Suppressor macrophage (primary cell): ENCODE measurements at places on chromosomes 7 and 10.
A peak's percentile ranks its signal among the peaks of the same experiment; 100 is the strongest.

- DNase-seq: peak; percentile 4
Observed at GRCh38 chr10:110644598-110645462, 694 bp downstream of the RBM20 start.

DNA sequence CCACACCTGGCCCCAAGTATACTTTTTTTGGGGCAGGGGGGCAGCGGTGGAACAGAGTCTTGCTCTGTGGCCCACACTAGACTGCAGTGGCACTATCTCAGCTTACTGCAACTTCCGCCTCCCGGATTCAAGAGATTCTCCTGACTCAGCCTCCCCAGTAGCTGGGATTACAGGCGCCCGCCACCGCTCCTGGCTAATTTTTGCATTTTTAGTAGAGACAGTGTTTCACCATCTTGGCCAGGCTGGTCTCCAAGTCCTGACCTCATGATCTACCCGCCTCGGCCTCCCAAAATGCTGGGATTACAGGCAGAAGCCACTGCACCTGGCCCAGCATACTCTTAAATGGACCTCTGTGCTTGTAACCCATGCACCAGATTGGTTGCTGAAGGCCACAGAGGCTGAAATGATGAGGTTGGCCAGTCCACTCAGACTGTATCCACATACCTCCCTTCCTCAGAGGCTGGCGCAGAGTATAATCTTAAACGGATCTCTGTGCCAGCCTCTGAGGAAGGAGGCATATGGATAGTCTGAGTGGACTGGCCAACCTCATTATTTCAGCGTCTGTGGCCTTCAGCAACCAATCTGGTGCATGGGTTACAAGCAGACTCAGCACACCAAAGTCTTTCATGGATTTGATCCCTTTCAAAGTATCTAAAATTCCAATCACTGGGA is 3.0 kb downstream of the CALN1 start:
- no peak for DNase-seq

DNA sequence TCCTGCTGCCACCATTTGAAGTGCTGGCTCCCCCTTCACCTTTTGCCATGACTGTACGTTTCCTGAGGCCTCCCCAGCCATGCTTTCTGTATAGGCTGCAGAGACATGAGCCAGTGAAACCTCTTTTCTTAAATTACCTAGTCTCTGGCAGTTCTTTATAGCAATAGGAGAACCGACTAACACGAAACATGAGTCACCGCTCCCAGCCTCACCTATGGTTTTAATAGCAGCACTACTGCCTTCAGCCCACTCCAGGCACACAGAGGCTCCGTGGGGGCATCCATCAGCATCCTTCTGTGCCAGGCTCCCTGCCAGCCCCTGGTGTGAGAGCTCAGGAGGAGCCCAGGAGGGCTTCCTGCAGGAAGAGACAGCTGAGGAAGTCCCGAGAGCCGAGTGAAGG is 5.5 kb upstream of the ZNF316 start:
- DNase-seq: no peak

GRCh38 chr7:120480930-120481329 is 208.0 kb downstream of the KCND2 start:
- DNase-seq: no peak

DNA sequence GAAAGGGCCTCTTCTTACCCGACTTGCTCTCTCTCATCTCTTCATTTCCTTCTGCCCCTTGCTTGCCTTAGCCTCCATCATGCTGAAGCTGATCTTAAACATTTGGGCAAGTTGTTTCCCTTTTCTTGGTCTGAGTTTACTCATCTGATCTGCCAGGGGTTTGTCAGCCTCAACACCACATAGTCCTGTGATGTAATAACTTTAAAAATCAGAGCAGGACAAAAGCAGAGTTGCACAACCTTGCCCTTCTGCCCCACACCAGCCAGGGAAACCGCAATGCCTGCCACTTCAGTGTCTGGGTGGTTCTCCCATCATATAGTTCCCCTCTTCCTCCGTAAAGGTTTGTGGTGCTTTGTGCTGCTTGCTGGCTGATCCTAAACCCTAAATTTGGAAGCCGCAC is 9.9 kb upstream of the LIPM start:
- peak; percentile 91 for DNase-seq

GRCh38 chr10:43093423-43094076 is 16.7 kb downstream of the RET start:
- no peak for DNase-seq

GRCh38 chr10:69636626-69637605 is 6.9 kb downstream of the FAM241B start:
- DNase-seq: no peak

DNA sequence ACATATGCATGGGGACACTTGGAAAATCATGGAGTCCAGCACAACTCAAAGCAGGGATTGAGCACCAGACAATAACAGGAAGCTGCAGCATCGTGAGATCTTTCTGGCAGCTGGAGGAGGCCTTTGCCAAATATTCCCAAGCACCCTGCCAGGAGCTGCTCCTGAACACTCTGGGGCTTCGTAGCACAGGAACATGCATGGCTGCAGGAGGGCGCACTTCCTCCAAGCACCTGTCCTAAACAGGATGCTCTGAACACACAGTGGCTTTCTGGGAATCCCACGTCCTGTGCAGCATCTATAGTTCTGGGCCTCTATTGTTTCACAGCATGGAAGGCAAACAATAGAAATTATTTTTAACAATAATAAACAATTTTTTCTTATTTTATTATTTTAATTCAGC is 4.1 kb downstream of the ABLIM1 start:
- no peak for DNase-seq

GRCh38 chr10:132994185-132994796 is 51.9 kb upstream of the CFAP46 start:
- DNase-seq: no peak

DNA sequence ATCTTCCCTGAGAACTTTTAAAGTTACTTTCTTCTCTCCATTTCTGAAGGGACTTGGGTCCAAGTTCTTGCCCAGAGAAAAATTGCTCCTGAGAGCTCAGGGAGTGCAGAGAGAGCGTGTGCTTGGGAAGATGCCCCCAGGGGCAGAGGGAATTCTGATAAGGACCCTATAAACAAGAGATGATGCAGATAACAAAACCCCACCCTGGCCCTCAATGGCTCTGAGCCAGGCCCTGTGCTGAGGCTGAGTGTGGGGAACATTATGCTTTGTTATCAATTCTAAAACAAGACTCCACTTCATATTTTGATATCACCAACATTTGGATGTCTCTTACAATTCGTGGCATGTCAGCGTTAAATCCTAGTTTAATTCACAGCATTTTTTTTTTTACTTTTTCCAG is 34.4 kb upstream of the HABP2 start:
- no peak for DNase-seq

DNA sequence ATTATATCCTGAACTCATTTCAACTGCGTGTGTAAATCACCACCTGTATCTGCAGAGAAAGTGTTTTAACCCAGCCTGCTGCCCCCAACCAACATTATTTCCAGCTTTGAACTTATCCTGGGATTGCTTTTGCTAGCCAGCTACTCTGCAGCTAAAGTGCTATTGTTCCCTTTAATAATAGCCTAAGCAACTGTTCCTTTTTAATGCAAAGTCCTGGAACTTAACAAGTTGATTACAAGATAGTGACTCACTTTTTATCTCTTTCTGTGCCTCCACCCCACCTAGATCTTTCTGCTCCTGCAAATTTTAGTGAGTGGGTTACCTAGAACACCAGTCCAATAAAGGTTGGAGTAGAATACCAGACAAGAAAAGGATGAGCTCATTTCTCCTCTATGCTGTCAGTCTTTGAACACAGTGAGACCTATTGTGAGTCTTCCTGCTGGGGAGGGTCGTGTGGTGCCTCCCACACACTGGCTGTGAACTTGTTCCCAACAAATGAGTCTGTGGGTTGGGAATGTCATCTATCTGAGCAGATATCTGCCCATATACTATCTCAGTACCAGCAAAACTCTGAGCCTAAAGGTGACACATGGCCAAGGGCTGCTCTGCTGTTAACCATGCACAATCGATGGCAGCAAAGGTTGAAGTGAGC is 137.7 kb downstream of the FAM204A start:
- no peak for DNase-seq

DNA sequence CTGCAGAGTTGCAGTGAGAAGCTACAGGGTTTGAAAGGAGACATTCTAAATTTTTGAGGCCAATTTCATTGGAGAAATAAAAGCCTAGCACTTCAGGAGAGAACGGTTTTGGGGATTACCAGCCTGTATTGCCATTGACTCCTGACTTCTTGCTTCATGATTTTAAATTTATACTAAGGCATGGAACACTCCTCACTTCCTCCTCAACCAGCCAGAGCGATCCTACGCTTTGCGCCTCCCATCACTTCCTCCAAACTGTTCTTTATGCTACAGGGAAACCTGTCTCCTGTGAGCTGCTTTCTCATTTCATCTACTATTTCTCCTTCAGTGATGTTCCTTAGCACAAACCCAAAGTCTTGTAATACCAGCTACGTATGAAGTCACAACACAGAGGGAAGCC is 495.1 kb downstream of the SUGCT start:
- peak; percentile 20 for DNase-seq

GRCh38 chr7:5478568-5479430 is 55.2 kb upstream of the TNRC18 start:
- DNase-seq: no peak

DNA sequence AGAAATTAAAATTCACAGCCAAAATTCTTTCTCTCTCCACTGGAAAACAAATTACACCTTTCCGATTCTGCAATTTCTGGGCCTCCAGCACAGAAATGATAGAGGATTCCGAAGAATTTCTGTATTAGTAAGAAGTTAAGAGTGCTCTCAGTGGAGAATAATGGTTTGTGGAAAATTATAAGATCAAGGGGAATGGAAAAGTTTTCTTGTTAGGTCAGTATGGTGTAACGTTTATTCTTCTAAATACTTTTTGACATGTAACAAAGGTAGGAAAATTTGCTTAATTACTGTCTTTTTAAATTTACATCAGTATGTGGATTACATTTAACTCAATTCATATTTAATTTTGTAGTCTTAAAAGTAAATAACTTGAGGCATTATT is 288.3 kb upstream of the NFE2L3 start:
- DNase-seq: no peak

GRCh38 chr7:45699015-45699309 is 124.8 kb downstream of the ADCY1 start:
- DNase-seq: no peak

DNA sequence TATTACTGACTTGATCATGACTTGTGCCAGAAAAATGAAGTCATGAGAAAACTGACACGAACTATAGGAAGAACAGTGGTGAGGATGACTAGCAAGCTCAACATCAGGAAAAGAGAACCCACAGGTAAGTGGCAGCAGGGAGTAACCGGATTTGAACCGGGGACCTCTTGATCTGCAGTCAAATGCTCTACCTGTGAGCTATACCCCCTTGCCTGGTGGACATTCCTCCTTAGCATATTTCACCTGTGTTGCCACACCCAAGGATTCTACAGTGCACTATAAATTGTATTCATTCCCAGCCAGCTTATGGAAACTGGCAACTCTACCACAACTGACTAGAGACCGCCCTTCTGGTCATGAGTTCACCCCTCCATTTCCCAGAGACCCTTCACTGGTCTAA is 97.5 kb upstream of the ZNF746 start:
- no peak for DNase-seq

DNA sequence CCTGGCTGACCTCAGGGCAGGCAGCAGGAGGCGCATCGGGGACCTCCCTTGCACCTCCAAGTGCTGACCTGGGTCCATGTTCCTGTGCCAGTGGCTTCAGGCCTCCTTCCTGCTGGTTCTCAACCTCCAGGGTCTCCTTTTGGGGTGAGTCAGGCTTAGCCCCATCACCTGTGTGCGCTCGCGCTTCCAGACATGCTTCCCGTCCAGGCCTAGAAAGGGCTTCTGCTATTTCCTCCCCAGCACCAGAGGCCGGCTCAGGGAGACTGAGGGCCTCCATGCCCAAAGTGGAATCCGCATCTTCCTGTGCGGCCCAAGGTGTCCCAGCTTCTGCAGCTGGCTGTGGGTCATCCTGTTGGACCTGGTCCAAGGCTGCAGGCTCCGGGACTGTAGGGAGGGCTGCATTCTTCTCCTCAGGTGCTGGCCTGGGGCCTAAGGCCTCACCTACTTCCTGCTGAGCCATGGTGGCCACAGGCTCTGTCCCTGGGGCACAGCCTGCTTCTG is 5.9 kb downstream of the NACAD start:
- DNase-seq: no peak

DNA sequence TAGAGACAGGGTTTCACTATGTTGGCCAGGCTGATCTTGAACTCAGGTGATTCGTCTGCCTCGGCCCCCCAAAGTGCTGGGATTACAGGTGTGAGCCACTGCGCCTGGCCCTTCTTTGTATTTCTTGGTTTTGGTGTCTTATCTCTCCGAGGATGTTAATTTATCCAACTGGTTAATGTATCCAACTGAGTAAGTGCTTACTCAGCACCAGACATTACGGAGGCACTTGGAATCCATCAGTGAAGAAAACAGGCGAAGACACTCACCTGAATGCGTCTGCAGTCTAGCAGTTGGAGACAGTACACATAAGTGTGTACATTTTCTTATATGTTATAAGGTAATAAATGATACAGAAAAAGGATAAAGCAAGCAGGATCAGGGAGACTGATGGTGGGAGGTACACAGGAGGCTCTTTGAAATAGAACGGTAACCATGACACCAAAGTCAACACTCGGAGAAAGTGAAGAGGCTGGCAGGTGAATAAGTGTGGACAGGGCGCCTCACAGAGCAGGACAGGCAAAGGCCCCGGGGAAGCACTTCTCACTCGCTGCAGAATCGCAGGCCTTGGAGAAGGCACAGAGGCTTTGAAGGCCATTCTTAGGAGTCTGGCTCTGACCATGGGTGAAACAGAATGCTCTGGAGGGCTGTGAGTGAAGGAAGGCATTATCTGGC is 73.1 kb downstream of the LANCL2 start:
- no peak for DNase-seq

DNA sequence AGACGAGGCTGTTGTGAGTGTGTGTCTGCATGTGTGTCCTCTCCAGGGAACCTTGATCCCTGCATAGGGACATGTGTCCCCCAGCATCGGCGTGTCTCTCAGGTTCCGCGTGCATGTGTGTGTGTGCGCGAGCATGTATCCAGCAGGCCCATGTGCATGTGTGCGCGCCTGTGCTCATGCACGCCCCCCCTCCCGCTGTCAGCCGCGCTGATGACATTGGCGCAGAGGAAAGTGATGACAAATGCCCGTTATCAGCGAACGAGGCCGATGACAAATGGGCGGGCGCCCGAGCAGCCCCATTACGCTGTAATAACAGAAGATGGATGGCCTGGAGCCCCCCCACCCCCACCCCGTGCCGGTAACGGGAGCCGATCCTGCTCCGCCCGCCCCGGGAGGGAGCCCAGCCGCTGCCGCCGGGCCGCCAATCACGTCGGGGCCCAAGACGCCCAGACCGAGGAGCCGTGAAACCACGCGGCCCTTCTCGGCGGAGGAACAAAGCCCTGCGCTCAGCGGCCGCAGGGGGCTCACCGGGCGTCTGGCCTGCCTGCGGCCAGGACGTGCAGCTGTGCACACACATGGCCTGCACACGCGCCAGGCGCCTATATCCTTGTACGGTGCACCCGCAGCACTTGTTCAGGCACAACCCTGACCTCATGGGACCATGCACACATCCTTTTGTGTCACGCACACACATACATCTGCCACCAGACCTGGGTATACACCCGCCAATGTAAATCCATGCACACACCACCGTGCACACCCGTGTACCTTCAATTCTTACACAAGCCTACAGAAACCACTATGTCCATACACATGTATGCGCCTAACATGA is 21.5 kb downstream of the POLL start:
- DNase-seq: peak; percentile 41
